Urothelium cell line (cell line): ENCODE measurements at places on chromosomes 2 and 18.

- no peak for DNase-seq
Measured at GRCh38 chr2:127901339-127902056, 15.7 kb upstream of the AMMECR1L start.

DNA sequence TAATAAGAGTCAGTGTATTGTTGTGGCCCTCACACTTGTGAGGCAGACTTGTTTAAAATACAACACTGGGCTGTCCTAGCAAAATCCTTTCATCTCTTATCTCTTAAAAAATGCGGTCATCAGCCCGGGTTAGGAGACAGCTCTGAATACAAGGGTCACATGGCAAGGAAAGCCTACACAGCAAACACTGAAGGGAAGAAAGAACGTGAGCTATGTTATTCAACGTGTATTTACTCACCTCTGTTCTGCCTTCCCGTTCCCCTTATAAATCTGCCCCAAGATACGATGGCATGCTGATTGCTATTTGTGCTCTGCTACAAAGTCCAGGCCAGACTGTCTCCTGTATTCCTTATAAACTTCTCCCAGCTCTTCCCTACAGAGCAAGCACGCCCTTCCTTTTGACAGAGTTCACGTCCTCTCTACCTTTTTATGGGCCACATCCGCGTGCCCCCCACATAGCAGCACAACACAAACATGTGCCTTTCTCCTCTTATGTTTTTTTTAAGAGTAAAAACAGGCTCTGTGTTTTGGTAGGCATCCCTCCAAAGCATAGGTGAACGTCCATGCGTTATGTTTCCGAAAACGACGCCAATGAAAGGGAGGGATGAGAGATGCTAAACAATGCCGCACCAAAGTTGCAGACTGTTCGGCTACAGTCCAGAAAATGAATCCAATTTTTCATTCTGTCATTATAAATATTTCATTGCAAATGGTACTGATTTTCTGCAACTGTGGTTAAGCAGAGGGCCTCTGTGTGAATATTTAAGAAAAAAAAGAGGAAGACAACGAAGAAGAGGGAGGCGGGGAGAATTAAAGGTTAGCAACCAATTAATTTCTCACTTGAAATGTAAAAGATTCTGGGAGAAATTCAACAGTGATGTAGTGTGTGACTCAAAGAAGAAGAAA is 274.7 kb downstream of the ZNF521 start:
- no peak for DNase-seq

DNA sequence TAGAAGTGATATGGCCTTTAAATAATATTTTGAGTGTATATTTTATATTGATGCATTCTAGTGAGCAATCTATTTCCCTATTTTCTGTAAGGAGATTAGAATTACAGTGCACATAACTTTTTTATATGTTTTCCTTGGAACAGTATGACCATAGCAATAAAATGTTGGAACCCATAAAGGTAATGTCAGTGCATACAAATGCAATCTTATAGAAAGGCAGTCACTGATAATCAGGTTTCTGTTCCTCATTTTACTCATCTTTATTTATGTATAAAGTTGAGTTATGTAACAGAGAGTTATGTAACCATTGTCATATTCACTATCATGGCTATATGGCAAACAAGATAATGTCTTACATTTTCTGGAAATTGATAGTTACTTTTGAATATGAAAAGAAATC is 179.9 kb upstream of the NETO1 start:
- DNase-seq = no peak

DNA sequence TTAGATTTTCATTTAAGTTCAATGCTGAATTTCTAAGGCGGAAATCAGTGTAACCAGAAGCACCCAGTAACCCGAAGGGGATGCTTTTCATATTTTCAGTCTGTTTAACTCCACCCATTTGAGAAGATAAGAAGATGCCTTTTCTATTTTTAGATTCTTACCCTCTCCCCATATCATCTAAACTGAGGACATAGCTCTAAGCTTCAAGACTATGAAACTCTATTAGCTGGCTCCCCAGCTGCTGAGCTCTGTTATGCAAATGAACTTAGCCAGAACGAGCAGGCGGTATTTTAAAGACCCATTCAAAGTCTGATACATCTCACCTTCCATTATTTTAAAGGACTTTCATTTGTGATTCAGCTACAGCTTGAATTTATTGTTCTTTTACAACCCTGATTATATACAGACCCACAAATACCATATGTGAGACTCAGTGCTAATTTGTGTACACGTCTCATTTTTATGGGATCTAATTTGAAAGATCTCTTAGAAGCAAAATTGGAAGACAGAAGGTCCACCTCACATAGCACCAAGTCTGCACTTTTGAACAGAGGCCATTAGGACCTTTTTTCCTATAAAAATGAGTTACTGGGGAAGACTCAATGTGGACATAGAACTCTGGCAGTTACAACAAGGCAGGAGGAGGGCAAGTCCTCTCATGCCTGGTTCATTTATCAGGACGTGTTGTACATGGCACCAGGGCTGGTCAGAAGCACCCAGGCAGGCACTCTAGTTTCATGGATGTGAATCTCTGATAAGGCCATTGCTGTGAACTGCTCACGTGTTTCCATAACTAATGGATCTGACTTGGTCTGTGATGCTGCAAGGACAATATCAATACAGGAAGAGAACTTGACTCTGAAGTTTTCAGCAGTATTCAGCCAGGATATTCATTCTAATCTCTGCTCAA is 16.3 kb downstream of the CDC42EP3 start:
- no peak for DNase-seq

DNA sequence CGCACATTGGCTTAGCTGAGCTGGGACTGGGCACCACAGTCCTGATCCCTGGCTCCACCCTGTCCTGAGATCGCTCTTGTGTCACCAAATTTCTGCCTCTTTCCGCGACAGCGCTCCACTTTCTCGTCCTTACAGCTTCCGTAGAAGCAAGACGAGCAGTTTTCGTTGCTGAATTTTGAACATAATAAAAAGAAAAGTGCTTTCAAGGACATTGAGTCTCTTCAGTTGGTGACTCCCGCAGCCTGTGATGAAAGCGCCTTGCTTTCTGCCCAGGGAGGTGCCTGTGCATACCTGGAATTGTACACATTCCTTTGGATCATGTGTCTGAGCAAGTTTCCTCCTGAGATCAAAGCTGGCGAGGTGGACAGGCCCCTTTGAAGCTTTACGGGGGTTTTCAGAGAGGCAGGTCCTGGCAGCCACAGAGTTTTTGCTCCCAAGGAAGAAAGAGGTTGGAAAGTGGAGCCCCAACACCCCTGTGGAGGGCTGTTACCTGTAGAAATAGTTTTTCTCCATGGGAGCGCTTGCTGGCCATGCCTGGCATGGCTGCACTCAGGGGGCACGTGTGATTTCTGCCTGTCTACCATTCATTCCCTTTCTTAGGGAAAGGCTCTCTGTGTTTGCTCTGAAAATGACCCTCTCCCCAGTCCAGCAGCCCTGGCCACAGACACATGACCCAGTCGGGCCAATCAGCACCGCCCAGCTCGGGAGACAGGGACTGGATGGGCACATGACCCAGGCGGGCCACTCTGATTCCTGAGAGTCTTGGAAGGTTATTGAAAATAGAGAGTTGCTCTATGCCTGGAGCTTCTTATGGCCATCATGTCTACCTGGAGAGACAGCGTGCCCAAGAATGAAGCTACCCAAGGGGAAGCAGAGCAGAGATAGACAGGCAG is 115.6 kb upstream of the OTOS start:
- DNase-seq = peak; percentile 73

- DNase-seq = peak; percentile 49
Measured at GRCh38 chr2:234290671-234291070, 206.2 kb downstream of the ARL4C start.
